ENCODE measurements at places on chromosomes 2 and 18.

- DNase-seq = no peak
Observed at GRCh38 chr18:23302511-23302850, 150.6 kb upstream of the RIOK3 start.

- no peak for DNase-seq
Observed at GRCh38 chr2:112140205-112140802, 2.1 kb downstream of the FBLN7 start.

DNA sequence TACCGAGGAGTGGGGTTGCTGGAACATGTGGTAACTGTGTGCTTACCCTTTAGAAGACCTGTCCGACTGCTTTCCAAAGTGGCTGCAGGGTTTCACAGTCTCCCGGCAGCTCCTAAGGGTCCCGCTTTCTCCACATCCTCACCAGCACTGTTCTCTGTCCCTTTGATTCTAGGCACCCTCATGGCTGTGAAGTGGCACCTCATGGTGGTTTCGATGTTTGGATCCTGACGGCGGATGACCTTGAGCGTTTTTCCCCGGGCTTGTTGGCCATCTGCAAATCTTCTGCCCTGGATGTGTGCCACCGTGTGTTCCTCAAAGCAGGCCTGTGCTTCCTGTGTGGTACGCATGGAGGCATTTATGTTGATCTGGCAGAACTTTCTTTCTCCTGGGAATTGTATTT, 292.5 kb upstream of the HDAC4 start:
- no peak for DNase-seq

DNA sequence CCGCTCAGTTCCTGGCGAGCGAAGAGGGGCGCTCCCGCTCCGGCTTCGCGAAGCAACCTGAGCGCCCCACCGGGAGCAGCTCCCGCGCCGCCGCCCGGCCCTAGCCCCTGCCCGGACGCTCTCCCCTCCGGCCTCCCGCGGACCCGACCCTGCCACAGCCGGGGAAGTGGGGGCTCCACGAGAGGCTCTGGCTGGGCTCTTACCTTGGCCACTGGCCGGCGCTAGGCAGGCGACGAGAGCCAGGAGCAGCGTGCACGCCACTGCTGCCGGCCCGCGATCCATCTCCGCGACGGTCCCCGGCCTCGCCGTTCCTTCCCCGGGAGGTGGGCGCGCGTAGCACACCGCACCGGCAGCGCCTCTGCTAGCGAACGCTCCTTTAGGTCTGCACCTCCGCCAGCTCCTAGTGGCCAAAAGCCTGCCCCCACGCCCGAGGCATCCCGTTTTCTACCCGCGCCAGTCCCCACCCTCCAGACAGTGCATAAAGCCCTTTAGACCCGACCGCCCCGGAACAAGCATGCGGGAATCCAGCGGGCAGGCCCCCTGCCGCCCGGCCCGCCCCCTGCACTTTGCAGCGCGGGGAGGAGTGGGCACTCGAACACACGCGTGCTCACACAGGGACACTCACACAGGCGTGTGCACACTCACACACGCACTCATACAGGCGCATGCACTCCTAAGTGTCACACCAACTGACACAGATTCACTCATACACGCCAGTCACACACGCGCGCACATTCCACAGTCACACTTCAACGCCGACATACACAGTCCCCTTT, at the start of gene LRP2:
Gene LRP2 (minus strand): TSS at position 417 of the 776 bp plus-strand sequence. CDS start 135 bp downstream, at position 282.
- DNase-seq = no peak

GRCh38 chr2:39996653-39997080, 217.6 kb upstream of the THUMPD2 start:
- no peak for DNase-seq

GRCh38 chr2:226837787-226838603, 2.1 kb downstream of the RHBDD1 start:
- DNase-seq = no peak

DNA sequence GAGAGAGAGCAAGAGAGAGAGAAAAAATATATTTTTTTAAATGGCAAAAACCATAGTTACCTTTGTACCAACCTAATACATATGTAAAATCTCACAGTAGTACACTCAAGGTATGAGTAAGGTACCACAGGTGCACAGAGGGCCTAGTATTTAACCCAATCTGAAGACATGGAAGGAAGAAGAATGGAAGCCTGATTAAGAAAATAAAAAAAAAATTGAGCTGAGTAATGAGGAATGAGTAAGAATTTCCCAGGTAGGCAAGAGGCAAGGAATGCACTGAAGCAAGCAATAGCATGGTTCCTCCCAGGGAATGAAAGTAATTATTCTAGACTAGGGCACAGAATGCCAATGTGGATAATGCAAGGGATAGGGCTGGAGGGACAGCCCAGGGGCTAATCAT, 294.2 kb downstream of the FIGN start:
- no peak for DNase-seq

DNA sequence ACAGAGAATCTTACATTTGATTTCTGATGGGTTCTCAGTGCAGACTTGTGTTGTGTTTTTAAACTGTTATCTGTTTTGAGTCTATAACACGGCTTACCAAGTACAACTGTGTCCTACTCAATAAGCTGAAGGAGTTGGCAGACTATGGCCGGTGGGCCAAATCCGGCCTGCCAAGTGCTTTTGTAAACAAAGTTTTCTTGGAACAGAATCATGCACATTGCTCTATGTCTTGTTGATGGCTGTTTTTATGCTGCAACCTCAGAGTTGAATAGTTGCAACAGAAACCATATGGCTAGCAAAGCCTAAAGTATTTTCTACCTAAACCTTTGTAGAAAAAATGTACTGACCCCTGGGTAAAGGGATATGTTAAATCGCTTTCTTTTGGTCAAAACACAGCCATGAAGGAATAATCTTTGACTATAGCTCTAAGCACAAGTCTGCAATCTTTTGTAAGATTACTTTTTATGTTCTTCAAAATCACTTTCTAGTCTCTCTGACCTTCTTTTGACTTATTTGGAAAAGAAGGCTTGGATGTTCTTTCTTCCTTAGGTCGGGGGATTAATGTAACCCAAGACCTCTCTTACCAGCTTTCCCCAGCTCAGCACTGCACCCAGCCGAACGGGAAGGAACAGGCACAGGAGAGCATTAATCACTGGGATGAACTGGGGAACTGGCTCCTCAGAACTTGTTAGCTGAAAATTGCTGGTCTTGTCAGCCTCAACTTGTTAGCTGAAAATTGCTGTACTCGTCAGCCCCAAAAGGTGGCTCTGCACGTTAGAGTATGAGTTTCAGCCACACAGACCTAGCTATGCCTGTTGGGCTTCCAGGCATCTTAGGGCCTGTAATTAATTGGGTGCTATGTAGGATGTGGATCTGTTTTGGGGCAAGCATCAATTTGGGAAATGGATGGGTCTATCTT, 75.4 kb downstream of the CD8B2 start:
- no peak for DNase-seq

GRCh38 chr2:60316381-60317033, 236.9 kb downstream of the BCL11A start:
- no peak for DNase-seq

- DNase-seq = no peak
Observed at GRCh38 chr2:227308784-227309183, 16.3 kb upstream of the MFF start.

DNA sequence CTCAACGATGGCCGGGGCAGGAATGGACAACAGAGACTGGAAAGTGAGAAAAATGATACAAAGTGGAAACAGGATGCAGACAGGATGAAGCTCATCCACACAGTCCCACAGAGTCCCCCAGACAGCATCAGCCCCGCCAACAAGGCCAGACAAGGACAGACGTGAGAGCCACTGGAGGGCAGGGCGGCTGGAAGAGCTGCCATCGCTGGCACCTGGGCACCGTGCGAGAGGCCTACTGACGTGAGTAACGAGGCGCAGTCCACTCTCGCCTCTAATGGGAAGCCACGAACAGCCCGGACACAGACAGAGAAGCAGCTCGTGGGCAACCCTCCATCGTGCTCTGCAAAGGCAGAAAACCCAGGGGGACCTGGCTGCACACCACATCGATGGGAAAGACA, 17.1 kb downstream of the HDAC4 start:
- no peak for DNase-seq

DNA sequence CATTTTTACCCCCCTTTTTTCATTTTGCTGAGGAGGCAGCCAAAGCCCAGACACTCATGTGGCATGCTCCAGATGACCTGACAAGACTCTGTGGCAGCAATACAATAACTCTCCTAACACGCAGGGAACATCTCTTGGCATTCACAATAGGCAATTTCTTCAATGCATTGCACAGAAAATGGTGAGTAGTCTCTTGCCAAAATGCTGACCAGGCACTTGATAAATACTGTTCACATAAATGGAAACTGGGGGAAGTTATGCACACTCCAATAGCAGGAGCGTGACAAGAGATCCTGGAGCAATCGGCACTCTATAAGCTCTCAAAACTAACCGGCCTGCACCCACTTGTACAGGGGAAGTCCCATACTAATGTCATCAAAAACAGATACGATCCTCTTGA, 66.3 kb downstream of the NBAS start:
- DNase-seq = no peak

Measured in amniotic stem cell (primary cell).